Stimulated activated CD8-positive, alpha-beta memory T cell treated with anti-CD3 and anti-CD28 coated beads, Interleukin-2, amount 100 ng/mL, for 48 hours (primary cell): ENCODE measurements at places on chromosomes 6 and 20.

GRCh38 chr20:53146201-53146891 lies 174.2 kb downstream of the TSHZ2 start:
- DNase-seq: no peak

DNA sequence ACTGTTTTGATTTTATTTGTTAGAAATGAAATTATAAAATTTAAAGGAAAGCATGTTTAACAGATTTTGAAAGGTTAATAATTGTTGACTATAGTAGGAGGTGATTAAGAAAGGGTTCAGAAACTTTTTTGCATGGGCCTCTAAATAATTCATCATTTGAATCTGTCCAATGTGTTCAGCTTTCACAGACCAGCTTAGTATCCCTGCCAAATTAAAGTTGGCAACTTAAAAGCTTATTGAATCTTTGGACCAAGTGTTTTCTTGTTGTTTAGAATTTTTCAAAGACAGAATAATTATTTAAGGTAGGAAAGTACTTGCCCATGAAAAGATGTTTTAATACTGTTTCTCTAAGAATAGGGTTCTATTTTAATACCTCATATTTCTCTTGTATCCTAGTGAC lies 466.0 kb downstream of the GJA1 start:
- no peak for DNase-seq

- no peak for DNase-seq
Observed at GRCh38 chr6:167125410-167125809, 2.5 kb downstream of the CCR6 start.

DNA sequence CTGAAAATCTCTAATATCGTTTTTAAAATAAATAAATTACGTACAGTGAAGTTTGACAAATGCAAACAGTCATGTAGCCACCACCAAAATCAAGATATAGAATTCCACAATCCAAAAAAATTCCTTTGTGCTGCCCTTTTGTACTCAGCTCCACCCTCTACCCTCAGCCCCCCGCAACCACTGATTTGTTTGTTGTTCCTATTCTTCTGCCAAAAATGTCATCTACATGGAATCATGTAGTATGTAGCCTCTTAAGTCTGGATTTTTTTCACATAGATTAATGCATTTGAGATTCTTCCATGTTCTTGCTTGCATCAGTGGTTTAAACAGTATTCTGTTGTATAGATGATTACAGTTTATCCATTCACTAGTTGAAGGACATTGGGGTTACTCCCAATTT lies 8.5 kb upstream of the REPS1 start:
- no peak for DNase-seq

GRCh38 chr20:1494436-1494835 lies 3.2 kb upstream of the SIRPB2 start:
- DNase-seq: no peak

DNA sequence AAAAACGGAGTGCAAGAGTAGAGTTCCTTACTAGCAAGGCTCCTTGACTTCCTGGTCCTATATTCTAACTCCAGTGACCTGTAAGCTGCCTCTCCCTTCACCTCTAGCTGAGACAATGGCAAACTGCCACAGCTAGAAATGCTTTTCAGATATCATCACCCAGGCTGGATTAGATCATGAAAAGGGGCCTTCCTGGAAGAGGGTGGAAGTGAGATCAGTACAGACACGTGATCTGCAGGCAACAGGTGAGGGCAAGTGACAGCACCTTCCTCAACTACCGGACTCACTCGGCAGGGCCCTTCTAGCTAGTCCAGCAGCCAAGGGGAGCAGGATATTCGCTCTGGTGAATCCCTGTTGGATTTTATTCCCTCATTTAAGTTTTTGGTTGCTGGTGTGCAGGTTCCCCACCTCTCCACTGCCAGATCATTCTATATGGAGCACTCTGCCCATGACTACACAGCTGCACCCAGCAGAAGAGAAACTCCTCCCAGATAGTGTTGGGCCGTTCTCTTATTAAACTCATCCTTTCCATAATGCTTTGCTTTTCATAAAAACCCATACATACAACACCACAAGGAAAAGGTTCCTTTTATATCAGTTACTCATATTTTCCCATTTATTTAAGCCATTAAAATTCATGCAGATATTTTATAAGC lies 26.4 kb upstream of the FAM83C start:
- DNase-seq: no peak

DNA sequence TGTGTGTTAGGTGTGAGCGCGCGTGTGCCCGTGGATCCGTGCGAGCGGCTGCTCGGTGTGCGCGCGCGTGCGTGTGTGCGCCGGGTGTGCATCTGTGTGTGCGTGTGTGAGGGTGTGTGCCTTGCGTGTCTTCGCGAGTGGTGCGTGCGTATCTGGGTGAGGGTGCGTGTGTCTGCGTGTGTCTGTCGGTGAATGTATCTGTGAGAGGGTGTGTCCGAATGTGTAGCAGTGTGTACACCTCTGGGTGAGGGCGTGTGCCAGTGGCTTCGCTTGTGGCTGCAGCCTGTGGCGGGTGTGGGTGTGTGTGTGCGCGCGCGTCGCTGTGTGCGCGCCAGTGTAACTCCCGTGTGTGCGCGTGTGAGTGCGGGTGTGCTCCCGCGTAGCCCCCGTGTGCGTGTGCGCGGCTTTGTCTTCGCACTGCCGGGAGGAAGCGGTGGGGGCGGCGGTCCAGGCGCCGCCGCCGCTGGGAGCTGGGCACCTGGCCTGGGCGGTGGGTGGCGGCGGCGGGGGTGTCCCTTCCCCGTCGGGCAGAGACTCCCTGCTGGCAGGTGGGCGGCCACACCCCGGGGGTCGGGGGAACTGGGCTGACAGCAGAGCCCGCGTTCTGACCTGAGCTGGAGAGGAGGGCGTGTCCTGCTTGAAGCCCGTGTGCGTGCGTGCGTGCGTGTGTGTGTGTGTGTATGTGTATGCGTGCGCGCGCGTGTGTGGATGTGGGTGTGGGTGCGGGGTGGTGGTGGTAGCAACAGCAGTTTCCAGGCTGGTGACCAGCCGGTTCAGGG lies 61.3 kb upstream of the EPB41L1 start:
- no peak for DNase-seq

DNA sequence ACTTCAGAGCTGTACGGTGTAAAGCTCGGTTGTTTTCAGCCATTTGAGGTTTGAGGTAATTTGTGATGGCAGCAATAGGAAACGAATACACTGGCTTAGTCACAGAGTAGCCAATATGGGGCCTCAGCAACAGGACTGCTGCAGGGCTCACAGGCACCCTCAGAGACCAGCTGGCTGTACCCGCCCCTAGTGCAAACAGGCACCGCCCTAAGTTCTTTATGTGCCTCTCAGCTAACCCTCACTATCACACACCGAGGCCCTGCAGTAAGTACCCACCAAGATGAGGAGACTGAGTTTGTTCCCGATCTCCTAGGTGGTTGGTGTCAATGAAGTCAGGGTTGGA lies 11.2 kb upstream of the SERPINB9 start:
- DNase-seq: no peak

DNA sequence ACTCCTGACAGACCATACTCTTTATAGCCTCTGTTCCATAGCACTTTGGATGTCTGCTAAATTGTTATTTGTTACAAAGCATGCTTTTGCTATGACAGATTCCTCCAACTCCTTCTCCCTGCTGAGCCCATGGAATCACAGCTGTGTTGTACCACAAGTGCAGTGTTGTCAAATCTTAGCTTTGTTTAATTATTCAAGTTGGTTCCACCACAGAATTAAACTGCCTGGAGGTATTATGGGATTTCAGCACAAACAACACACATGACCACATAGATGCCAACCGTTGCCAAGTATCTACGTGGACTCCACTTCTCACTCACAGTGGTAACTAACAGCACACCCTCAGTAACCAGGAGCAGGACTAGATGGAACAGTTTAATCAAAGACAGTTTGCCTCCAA lies 32.7 kb upstream of the MARCKS start:
- no peak for DNase-seq

- no peak for DNase-seq
Observed at GRCh38 chr6:17101422-17102257, at the start of gene STMND1. STMND1 (plus strand) TSS chr6:17102050; CDS start chr6:17102258, 208 bp downstream.

DNA sequence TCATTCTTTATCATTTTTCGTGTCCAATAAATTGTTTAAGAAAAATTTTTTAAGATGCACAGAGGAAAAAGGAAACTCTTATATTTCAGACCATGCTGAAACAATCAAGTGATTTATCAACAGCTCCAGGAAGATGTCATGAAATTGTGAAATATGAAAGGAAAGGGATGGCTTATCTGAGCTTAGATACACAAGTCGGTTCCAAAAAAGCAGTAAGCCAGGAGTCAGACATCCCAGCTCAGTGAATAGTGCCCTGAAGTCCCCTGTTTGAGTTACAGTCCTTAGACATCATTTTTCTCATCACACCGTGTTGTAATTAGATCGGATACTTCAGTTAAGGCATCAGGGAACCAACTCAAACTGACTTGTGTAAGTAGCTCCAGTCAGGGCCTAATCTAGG lies 91.0 kb upstream of the SSTR4 start:
- no peak for DNase-seq

- DNase-seq: no peak
Observed at GRCh38 chr6:170182781-170183120, 108.1 kb downstream of the DLL1 start.

GRCh38 chr20:10260316-10260715 lies 41.7 kb downstream of the SNAP25 start:
- DNase-seq: no peak

GRCh38 chr20:38769376-38770295 lies 21.4 kb downstream of the ACTR5 start:
- no peak for DNase-seq
